Renal cortex interstitium (tissue), 15 donors: ENCODE measurements at places on chromosomes 3 and 15.

DNA sequence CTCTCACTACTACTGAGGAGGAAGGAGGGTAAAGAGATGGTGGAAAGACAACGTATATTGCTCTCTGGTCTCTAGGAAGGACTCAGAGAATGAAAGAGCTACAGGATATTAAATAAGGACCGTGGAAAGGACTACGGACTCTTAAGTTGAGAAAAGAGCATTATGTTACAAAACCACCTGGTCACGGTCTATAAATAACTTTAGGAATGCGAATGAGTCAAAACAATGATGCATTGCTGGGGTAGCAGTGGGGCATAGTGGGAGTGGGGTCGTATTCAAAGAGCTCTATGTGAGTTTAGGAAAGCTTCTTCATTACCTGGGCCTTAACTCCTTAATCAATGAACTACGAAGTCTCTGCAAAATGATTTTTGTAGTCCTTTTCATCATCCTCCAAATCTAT is 295.7 kb upstream of the SOX14 start:
- DNase-seq: no peak

- no peak for DNase-seq
Observed at GRCh38 chr3:177596816-177597271, 399.6 kb upstream of the TBL1XR1 start.

DNA sequence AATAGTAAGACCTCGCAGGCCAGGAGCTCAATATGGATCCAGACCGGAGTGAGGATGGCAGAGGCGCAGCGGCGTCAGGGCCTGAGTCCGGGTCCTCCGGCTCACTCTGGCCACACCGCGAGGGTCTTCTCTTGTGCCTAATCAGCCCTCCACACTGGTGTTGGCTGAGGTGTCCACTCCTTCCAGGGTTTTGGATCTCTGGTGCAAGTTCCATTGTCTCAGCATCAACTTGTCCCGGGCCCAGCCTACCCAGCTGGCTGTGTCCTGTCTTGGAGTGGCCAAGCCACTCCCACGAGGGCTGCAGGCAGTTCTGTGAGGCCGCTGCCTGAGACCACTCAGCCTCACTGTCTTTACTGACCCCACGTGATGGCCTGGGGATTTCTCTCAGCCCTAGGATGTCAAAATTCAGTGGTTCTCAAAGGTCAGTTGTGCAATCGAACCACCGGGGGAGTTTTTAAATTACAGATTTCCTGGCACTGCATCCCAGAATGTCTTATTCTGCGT is 12.6 kb upstream of the GOLGA6L7 start:
- DNase-seq: no peak

DNA sequence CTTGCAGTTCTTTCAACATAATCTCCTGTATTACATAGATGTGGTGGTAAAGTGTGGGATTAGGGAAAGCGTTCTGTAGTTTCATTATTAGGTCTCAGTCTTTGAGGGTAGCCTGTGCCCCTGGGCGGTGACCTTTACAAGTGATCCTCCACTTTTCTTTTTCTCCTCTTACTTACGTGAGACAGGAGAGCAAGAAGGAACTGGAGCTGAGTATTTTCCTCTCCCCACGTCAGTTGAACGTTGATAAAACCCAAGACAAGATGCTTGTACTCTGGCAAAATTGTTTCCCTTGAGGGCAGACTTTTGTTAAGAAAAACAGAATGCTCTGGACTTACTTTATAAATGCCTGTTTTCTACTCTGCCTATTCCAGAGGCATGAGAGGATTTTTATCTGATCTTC is 378.7 kb downstream of the ZNF385D start:
- no peak for DNase-seq

DNA sequence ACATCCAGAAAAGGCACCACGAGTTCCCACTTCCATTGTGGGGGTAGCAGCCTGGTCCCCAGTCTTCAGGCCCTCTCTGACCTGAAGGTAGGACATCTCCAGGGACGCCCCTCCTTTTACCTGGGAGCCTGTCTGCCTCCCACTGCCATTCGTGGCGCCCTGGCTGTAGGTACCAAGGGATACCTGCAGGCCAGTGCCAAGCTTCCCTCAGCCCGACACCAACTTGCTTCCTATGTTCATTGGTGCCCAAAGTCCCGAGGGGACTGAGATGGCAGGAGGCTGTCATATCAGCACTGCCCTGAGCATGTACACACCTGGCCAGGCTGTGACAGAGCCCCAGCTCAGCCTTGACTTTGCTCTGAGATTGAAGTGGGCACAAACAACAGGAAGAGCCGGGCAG is 137.3 kb upstream of the CNTN3 start:
- no peak for DNase-seq
